Heart left ventricle (tissue), 16 donors: ENCODE measurements at places on chromosomes 4 and X.

DNA sequence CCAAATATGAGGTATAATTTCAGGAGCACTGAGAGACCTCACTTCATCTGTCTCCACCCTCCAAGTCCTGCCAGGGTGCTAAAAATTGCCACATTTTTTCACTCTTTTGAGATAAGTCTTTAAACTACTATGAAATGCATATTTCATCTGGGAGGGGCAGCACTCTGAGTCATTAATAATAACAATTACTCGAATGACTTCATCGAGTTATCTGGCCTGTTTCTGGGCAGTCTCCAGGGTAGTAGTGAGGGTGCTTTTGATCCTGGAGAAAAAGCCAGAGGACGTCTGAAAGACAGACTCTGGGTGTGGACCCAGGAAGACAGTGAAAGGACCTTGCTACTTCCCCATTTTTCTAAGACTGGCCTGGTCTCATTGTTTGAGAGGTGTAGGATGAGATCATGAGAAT lies 42.3 kb upstream of the SRD5A3 start:
- DNase-seq = no peak

GRCh38 chrX:46716796-46717195 lies 42.1 kb downstream of the SLC9A7 start:
- no peak for DNase-seq

GRCh38 chrX:50606300-50606950 lies 135.8 kb upstream of the DGKK start:
- no peak for DNase-seq

- no peak for DNase-seq
These were observed 228.0 kb downstream of the APBB2 start for GRCh38 chr4:40986375-40986774.

GRCh38 chr4:103424853-103425252 lies 226.7 kb upstream of the CENPE start:
- no peak for DNase-seq

- DNase-seq = no peak
These were observed 1854.6 kb downstream of the PCDH7 start for GRCh38 chr4:32574803-32575202.

GRCh38 chr4:17204908-17205307 lies 306.5 kb upstream of the LDB2 start:
- no peak for DNase-seq

- DNase-seq = no peak
These were observed 53.9 kb downstream of the BCOR start for GRCh38 chrX:40043895-40044294.

- no peak for DNase-seq
These were observed 117.9 kb downstream of the CPZ start for GRCh38 chr4:8710416-8710815.

- DNase-seq = no peak
These were observed 101.2 kb upstream of the DUSP21 start for GRCh38 chrX:44742480-44743155.

DNA sequence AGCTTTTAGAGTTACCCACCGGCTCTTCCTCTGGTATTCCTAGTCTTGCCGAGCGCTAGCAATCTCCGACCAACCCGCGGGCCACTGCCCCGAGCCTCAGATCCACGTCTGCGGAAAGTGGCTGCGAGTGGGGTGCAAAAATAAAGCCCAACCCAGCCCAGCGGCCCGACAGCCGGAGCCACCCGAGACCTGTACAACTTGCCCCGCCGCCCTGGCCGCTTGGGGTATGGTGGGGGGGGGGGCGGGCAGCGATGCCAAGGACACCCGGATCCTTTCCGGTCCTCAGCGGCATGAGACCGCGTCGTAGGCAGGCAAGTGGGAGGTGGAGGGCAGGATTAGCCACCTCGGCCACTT lies 1.6 kb downstream of the SLITRK4 start:
- no peak for DNase-seq

DNA sequence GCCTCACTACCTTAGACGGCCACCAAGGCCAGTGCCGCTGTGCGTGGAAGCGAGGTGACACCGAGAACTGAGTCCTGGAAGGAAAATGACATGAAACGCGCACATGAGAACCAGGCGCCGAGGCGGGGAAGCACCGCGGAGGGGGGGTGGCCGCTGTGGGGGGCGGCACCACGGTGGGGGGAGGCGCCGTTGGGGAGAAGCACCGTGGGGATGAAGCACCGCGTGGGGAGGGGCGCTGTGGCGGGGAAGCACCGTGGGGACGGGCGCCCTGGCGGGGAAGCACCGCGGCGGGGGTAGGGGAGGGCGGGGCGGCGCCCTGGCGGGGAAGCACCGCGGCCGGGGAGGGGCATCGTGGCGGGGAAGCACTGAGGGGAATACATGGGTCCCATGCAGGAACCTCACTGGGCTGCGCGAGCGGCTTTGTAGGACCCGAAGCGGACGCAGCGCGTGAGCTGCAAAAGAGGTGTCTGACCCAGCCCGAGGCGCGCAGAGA lies 28.0 kb downstream of the PPP2R3B start:
- DNase-seq = no peak

DNA sequence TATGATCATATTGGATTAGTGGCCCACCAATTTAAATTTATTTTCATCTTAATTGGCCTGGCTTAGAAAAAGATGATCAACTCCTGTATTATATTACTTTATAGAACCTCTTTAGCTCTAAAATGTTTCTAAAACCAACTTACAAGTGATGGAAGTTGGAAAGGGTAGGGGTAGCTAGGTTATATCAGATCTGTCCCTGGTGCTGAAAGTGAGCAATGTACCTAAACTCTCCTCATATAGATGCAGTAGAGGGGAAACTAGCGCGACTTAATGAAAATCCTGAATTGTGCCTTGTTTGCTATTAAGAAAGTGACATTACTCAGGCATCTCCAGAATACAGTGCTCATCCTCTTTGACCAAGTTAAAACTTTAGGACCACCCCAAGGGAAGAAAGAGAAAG lies 7.5 kb upstream of the PTCHD1 start:
- no peak for DNase-seq

GRCh38 chrX:25295466-25295865 lies 279.7 kb upstream of the ARX start:
- no peak for DNase-seq

DNA sequence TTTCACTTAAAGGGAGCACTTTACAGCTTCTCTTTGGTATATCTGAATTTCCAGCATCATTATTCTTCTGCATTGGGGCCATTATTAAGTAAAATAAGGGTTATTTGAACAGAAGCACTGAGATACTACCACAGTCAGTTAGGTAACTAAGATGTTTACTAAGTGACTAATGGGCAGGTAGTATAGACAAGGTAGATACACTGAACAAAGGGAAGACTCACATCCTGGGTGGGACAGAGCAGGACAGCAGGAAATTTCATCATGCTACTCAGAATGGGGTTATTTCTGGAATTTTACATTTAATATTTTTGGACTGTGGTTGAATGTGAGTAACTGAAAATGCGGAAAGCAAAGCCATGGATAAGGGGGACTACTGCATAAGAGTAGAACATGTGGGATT lies 316.0 kb downstream of the CCSER1 start:
- DNase-seq = no peak

DNA sequence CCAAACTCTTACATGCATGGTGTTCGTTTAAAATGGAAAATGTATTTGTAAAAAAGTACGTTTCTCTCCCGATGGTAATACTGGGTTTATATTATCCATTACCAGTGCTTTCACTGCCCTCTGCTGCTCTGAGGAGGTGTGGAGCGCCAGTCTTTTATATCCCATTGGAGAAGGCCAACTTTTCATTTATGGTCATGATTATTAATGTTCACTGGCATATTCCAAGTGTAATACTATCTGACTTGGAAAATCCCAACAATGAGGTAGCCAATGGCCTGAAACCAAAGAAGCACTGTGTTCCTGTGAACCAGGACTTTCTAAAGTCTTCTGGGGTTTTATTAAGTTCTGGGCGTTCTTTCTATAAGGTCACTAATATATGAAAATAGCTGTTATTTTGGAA lies 80.7 kb downstream of the SYNPO2 start:
- DNase-seq = peak; percentile 59

GRCh38 chrX:69546417-69546816 lies 42.3 kb downstream of the NALF2 start:
- DNase-seq = no peak

- peak; percentile 70 for DNase-seq
These were observed at the start of gene JAKMIP1 for GRCh38 chr4:6200011-6200921. TSS of gene JAKMIP1 (minus strand) at chr4:6200549. CDS start at chr4:6112850, 87,699 bp downstream.

GRCh38 chr4:11487139-11487538 lies 58.4 kb upstream of the HS3ST1 start:
- no peak for DNase-seq

DNA sequence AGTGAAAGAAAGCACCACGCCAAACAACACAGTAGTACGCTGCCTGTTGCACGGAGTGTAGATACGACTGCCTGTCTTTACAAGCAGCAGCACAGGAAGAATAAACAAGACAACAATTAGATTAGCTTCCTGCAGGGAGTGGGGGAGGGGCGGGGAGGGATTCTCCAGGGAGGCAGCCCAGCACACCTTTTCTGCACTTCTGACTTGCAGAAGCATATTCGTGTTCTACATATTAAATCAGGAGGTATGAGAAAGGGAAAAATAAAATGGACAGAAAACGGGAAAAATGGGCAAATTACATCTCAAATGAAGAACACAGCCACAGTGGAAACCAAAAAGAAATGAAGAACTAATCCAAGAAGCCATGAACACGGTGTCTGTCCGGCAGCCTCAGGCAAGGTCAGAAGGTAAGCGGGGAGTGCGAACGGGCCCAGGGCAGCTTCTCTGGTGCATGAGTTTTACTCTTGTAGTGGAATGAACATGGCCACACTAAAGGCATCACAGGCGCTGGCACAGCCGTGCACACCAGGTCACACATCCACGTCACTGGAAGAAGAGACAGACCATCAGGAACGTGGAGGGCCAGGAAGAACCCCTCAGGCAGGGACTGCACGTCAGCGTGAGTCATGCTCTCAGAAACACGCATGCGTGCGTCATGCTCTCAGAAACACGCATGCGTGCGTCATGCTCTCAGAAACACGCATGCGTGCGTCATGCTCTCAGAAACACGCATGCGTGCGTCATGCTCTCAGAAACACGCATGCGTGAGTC lies 20.1 kb upstream of the ADRA2C start:
- no peak for DNase-seq

- no peak for DNase-seq
These were observed 27.9 kb upstream of the BBS7 start for GRCh38 chr4:121898150-121898549.

DNA sequence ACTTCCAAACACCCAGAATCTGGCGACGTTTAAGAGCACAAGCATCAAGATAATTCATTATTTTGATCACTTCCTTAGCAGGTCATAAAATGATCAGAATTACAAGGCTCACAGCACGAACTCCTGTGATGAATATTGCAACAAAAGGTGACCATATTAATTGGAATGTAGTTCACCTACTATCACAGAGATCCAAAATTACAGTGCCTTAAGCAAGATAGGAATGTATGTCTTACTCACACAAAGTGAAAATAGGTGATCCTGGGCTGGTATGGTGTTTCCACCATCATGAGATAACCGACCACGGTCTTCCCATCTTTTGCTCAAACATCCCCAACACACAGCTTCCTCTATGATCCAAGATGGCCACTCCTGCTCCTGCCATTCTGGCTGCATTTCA lies 131.2 kb downstream of the SCFD2 start:
- DNase-seq = no peak

DNA sequence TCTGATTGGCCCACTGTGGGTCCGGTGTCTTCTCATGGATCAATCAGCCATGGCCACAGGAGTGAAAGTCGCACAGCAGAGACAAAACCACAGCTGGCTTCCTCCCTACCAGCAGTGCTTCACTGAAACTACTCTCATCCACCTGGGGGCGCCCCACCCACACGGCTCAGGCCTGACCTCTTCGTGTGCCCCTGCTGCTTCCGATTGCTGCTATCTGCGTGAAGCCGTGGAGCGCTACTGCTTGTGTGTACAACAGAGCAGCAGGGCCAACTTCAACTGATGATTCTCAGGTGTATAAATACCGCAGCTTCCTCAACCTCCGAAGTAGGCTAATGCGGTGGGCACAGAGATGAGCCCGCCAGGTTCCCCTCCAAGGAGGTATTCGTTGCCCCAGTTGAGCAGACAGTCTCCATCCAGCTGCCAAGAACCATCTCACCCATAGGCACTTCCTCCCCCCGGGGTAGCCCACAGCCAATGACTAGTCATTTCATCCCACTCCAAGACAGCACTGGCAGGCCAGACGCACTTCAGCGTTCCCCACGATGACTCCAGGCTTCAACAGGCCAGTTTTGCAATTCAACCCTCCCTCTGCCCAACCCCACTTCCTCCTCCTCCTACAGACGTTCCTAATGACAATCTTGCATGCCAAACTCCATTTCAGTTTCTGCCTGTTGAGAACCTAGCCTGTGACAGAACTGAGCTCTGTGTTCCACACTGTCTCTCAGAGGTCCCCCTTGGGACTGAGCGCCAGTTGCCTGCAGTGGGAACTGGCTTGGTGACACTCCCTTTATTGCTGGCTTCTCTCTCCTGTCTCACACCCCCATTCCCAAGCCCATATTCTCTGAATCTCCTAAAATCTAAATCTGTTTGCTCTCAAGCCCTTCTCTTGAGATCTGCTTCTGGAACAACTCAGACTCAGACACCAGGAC lies 41.3 kb upstream of the ATP6AP2 start:
- DNase-seq = peak; percentile 49

- no peak for DNase-seq
These were observed 44.9 kb downstream of the JADE1 start for GRCh38 chr4:128854433-128854832.

GRCh38 chr4:38268108-38268820 lies 308.1 kb downstream of the PTTG2 start:
- no peak for DNase-seq

DNA sequence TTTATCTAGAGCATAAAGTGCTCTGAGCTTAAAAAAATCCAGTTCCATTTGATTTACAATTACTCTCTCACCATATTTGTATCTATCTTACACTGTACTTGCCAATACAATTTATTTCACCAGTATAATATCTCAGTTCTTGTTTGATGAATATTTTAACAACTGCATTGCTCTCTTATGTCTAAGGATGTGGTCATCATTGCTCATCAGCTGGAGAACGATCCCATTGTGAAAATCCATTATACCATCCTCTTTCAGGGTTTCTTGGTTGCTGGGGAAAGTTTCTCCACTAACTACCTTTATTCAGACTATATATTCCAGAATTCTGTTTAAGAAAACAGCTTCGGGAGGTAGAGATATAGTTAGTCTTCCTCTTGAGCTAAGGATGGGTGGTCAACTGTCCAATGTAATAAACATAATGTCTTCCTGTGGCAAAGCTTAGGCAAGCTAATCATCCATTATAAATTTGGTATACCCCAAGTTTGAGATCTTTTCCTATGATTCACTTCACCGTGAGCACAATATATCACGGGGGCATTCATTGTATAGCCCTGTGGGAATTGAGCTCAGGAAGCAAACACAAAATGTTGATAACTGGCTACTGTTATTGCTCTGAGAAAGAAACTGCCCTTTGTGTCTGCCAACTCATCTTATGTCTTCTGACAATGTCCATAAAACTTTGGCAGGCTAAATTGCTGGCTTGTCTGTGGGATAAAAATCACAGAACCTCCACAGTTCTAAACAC lies 2361.9 kb downstream of the ARAP2 start:
- DNase-seq = no peak
